Right forelimb (tissue), 1 donor: ENCODE measurements at places on chromosomes 5 and 9.

DNA sequence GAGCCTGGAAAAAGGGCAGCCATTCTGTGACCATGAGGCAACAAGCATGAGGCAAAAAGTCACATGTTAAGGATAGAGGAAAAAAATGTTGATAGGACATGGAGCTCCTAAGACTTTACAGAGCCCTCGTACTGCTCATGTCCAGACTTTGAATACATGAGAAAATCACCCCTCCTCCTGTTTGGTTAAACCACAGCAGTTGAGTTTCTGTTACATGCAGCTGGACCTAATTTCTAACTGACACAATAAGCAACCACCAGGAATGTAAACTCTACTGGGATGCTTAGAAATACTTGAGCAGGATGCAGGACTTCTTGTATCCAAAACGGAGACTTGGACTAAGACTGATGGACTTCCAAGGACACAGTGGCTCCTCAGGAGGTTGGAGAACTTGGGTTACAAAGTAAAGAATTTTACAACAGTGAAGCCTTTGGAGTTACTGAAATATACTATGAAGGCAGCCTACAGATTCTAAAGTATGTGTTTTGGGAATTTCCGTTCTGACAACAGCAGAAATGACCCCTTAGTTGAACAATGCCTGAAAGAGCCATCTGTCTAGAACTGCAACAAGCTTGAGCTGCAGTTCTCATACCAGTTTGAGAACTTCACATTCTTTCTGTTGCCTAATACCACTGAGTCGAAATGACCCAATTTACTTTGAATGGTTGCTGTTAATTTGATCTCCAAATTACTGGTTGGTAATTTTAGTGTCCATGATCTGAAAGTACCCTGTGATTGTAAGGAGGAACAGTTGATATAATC lies 268.9 kb downstream of the PIK3R1 start:
- no peak for DNase-seq

- no peak for DNase-seq
Observed at GRCh38 chr5:107919969-107920368, 249.2 kb upstream of the EFNA5 start.

- DNase-seq: no peak
Observed at GRCh38 chr5:142319105-142319504, 5.7 kb downstream of the SPRY4 start.

- DNase-seq: no peak
Observed at GRCh38 chr5:110769000-110769681, 30.3 kb downstream of the SLC25A46 start.

- DNase-seq: no peak
Observed at GRCh38 chr9:38294220-38294960, 98.1 kb upstream of the ALDH1B1 start.

- DNase-seq: no peak
Observed at GRCh38 chr9:86353655-86354010, 577 bp downstream of the TUT7 start.

GRCh38 chr5:33311893-33312292 lies 128.9 kb upstream of the TARS1 start:
- no peak for DNase-seq

GRCh38 chr5:115475788-115476187 lies 68.8 kb downstream of the FEM1C start:
- DNase-seq: no peak

DNA sequence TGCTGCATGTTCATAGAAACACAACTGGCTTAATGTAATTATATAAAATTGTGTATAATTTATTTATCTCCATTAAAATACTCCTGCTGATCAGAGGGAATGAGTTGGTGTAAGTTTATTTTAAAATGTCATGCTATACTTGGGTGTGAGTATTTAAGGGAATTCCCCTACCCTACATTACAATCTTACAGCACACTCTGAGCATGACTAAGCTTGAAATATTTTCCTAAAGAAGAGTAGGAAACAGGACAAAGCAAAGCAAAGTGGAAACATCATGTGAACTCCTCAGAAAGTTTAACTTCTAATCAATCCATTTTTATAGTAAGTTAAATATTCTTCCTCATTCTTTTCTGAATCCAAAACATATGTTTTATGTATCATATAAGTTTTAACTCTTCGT lies 1271.3 kb downstream of the EFNA5 start:
- no peak for DNase-seq

DNA sequence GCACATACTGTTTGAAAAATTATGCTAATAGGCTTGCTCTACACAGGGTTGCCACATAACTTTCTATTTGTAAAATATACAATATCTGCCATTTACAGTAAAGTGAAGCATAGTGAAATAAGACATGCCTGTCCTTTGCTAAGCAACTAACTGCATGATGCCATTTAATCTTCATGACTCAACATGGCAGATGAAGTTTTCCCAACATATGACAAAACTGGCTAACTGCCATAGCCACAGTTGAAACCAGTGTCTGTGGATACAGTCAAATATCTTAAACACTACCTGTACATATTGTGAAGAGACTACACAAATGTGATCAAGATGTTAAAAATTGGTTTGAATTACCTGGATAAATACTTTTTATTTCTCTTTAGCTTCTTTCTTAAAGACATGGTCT lies 3.1 kb upstream of the DMAC1 start:
- DNase-seq: no peak

DNA sequence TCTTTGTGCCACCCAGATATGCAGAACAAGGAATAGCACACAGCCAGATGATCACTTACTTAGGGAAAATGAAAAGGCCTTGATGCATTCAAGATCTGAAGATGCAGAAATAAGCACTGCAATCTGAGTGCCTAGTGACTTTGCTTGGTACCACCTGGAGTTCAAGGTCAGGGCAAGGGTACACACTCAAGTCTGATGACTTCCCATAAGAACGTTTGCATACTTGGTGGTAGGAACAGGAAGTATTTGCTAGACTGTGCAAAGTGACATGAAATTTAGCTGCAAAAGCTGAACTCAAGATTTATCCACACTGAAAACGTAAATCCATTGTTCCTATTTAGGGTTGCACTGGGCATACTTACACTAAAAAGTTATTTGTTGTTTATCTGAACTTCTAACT lies 177.1 kb downstream of the PIK3R1 start:
- DNase-seq: no peak

DNA sequence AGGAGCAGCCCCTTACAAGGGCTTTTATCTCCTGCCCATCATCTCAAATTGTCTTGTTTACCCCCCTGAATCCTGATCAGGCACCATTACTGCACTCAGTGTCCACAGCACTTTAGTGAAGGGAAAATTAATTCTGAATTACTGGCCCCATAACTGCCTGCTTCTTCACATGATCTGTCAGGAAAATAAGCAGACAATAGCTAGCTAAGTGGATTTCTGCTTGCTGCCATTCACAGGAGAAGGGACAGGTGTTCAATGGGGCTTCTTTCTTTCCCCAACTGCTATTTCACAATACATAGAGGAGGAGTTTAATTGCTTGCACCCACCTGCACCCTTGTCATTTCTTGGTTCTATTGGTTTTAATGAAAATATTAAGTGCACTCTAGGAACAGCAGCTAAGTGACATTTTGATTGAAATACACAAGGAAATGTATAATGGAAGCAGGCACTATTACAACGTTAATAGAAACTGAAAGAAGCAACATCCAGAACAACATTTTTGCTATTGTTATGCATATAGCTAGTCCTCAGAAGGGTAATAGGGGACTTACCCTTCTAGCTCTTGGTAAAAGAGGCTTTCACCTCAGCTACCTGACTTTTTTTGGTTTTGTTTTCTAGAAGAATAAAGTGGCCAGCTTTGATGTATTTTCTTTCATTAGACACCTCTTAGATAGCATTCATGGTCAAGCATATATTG lies 599.3 kb upstream of the TLE4 start:
- DNase-seq: no peak

- no peak for DNase-seq
Observed at GRCh38 chr5:138932171-138932810, 57.2 kb upstream of the LRRTM2 start.

- DNase-seq: no peak
Observed at GRCh38 chr5:72171667-72172066, 64.4 kb downstream of the MAP1B start.

GRCh38 chr9:16120231-16120641 lies 567.4 kb downstream of the CCDC171 start:
- DNase-seq: no peak

DNA sequence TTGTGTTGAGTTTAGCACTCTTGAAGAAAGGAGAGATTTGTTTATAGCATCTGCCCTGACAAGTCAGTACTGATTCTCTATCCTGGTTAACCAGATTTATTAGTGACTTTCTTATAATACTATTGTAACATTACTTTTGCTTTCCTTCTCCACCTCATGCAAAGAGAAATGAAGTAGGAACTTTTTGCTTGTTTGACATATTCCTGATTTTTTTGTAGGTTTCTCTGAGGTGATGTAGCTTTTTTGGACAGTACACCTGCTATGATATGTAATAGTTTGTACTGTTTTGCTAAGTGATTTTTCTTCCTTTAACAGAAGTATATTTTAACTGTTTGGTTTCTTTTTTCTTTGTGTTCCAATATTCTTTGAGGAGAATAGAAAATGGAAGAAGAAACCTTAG lies 117.7 kb downstream of the ZCCHC7 start:
- DNase-seq: no peak

GRCh38 chr5:122180146-122180712 lies 50.9 kb downstream of the ZNF474 start:
- no peak for DNase-seq

DNA sequence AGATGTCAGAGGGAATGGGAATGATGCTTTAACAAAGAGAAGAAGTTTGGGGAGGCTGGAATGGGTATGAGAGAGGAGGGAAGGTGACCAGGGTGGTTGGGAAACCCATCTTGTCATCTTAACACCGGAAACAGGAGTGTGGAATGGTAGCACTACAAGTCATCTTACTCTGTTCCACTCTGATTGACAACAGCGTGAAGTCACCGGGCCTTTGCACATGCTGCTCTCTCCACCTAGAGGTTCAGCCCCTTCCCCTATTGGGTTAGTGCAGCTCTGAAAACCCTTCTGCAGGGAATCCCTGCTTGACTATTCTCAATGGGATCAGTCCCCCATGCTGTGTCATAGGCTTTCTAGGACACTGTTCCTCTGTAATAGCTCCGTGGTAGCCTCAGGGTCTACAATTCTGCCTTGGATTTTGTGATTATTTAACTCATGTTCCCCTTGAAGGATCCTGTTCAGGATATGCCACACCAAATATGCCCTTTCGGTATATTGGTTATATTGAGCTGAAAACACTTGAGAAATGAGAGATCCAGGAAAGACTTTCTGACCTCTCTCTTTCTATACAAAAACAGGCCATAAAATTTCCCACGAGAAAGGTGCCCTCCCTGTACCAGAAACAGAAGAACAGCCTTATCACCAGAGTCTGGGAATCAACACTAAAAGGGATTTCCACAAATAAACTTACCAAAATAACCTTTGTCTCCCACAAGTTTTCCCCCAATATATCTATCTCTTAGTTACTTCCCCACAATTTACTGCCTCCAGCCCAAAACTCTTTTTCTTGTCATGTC lies 86.3 kb downstream of the TLE1 start:
- no peak for DNase-seq
